Neural crest cell (in vitro differentiated cells): ENCODE measurements at places on chromosomes 1 and 21. TPM values are rescaled to one million over a fixed set of nuclear protein-coding genes. Genes with fewer than 3 reads are reported as not detected.
A peak's percentile ranks its signal among the peaks of the same experiment; 100 is the strongest.

GRCh38 chr1:28359592-28360239, 9.8 kb upstream of the PHACTR4 start:
- H3K4me3 ChIP-seq, result peak overlapping the region; percentile 56
- no peaks in the 10 kb centered on the region for H3K36me3 ChIP-seq
- H3K4me1 ChIP-seq, result peaks cover 4% of the 10 kb centered on the region
- peak; percentile 61 for DNase-seq
- H3K27ac ChIP-seq, result no peak overlapping the region
- peaks cover 6% of the 10 kb centered on the region for H3K27me3 ChIP-seq

MYOG gene
- total RNA-seq, result not detected in 2 replicates

NR5A2 gene
- total RNA-seq, result not detected in 2 replicates

HSPA6 gene
- total RNA-seq, result not detected in 2 replicates

- DNase-seq, result no peak
- peaks cover 22% of the 10 kb centered on the region for H3K4me1 ChIP-seq
- no peak overlapping the region for H3K27ac ChIP-seq
- no peak overlapping the region for H3K4me3 ChIP-seq
These were observed 54.2 kb downstream of the GLIS1 start for GRCh38 chr1:53684741-53685140.

DNA sequence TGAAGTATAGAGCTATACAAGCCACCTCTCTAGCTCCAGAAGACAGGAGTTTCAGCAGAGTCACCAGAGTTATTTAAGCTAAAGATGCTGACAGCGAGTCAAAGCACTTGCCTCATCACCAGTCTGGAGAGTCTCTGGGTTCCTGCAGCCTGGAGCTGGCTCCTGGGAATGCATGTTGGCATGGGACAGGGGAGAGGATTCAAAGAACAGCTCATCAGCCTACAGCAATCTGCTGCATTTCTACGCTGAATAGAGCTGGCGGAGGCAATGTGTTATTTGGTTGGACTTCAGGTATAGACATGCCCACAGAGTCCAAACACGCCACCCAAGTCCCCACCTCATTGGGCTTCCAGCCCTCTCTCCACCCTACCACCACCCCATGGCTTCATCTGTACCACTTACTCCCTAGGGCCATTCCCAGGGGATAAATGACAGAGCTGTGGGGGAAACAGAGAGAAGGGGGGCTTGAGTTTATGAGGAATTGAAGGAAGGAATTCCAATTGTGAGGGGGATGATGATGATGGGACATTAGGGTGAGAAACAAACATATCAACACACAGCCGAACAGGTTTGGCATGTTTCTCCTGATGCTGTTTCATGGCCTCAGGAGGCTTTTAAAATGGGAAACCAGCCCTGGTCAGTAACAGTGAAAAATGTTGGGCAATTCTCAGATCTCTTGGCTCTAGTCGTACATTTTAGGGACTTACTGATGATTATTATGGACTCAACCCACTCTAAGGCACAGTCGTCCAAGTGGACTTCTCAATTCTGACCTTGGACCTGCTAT, 58.4 kb downstream of the PLEKHA6 start:
- peaks cover 46% of the 10 kb centered on the region for H3K27me3 ChIP-seq
- H3K27ac ChIP-seq, result no peak overlapping the region

GRCh38 chr1:63975481-63975880, 201.7 kb downstream of the ROR1 start:
- H3K4me1 ChIP-seq, result no peaks in the 10 kb centered on the region
- H3K4me3 ChIP-seq, result no peak overlapping the region
- no peak overlapping the region for H3K27ac ChIP-seq
- DNase-seq, result no peak
- H3K27me3 ChIP-seq, result no peaks in the 10 kb centered on the region
- H3K36me3 ChIP-seq, result no peaks in the 10 kb centered on the region

CR1L gene
- total RNA-seq, result not detected in 2 replicates

- peak overlapping the region; percentile 15 for H3K4me3 ChIP-seq
- H3K27me3 ChIP-seq, result peaks cover 56% of the 10 kb centered on the region
- no peak for DNase-seq
- no peak overlapping the region for H3K27ac ChIP-seq
- H3K36me3 ChIP-seq, result no peaks in the 10 kb centered on the region
These were observed 11.6 kb upstream of the SAMD11 start for GRCh38 chr1:911875-912739.

NGF gene
- total RNA-seq, result not detected in 2 replicates

HSD3B2 gene
- not detected in 2 replicates for total RNA-seq

DNA sequence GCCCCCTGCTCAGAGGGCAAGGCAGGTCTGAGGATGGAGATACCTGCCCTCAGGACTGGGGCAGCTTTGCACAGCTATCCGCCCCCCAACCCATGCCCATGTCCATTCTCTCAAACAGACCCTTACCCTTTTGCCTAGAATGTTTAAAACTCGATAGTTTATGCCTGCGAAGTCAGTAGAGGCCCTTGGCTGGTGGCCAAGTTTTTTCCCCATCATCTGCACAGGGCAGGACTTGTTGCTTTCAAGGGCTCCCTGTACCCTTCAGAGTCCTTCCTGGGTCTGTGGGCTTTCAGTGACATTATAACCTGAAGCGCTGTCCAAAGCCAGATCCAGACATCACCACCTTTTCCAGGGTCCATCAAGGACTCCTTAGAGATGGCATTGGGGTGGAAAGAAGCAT, 148.7 kb upstream of the ZNF644 start:
- peaks cover 9% of the 10 kb centered on the region for H3K4me1 ChIP-seq
- H3K27ac ChIP-seq, result no peak overlapping the region
- no peaks in the 10 kb centered on the region for H3K36me3 ChIP-seq

DNA sequence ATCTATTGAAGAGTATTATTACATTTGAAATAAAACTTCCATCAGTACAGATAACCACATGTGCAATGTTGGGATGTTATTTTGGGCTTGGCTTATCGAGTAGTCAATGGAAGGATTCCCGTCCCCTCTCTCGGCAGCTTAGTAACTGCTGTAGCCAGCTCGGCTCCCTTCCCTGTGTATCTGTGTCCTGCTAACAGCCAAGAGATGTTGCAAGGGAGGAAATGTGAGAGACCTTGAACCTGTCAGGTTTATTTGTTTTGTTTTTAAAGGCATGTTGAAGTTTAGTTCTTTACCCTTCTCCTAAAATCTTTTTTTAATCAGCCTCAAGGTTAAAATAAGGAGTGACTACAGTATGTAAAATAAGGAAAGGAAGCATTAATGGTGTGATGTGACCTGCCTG, 13.6 kb upstream of the TARS2 start:
- no peaks in the 10 kb centered on the region for H3K27me3 ChIP-seq
- peaks cover 17% of the 10 kb centered on the region for H3K4me1 ChIP-seq
- H3K36me3 ChIP-seq, result peaks cover 16% of the 10 kb centered on the region
- H3K4me3 ChIP-seq, result no peak overlapping the region
- DNase-seq, result no peak
